ENCODE measurements at places on chromosomes 13 and 19.

GRCh38 chr19:10316229-10317044, 622 bp upstream of the FDX2 start:
- DNase-seq, result no peak

GRCh38 chr13:33351319-33351718, 65.8 kb upstream of the STARD13 start:
- DNase-seq, result no peak

DNA sequence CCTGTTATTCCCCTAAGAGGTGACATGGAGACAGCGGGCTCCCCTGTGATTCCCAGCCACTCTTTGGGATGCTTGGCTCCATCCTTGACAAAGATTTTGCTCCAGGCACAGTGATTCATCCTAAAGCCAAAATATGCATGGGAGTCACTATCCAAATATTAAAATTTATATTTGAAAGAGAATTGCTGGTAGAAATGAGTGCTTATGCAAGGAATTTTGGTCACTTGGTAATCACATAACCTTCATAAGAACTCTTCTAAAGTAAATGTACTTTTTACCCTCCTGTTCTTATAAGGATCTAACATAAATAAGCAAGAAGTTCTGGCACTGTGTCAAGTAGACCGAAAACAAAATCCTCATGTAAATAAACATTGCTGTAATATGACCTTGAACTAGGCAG, 385.8 kb downstream of the ITGBL1 start:
- DNase-seq, result no peak

DNA sequence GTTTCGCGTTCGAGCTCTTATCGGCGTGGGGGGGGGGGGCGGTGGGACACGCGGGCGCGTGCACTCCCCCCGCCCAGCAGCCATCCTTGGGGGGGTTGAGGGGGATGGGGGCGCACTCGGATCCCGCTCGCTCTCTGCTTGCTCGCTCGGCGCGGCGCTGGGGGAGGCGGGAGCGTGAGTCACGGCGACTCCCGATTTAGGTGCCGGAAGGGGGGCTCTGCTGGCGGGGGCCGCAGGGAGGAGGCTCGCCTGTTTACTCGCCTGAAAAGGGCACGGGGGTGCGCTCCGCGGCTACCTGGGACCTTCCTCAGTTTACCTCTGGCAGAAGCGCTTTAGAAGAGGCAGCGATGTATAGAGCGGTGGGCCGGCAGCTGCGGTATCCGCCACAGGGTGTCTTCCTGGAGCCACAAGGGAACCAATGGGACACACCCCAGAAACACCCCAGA, 1.1 kb upstream of the PDE4A start:
- DNase-seq, result no peak

GRCh38 chr19:5932146-5932545, 18.1 kb downstream of the CAPS start:
- no peak for DNase-seq

GRCh38 chr13:31923134-31923763, 108.3 kb upstream of the FRY start:
- DNase-seq, result no peak

DNA sequence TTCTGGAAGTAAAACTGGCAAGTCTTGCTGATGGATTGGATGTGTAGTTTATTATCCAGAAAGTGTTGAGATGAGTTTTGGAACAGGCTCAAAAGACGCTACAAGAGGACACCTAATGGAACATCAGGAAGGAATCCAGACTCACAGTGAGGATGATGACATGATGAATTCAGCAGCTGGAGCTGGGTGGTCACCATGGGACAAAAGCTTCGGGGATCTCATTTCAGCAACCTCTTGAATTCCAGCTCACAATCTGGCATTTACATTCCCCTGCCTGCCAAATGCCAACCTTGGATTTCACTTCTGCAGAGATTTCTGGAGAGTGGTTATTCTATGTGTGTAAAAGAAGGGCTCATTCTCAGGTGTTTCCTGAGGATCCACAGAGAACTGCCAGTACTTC, 288.0 kb upstream of the TMTC4 start:
- no peak for DNase-seq

GRCh38 chr13:87944038-87944437, 272.9 kb downstream of the SLITRK5 start:
- no peak for DNase-seq

DNA sequence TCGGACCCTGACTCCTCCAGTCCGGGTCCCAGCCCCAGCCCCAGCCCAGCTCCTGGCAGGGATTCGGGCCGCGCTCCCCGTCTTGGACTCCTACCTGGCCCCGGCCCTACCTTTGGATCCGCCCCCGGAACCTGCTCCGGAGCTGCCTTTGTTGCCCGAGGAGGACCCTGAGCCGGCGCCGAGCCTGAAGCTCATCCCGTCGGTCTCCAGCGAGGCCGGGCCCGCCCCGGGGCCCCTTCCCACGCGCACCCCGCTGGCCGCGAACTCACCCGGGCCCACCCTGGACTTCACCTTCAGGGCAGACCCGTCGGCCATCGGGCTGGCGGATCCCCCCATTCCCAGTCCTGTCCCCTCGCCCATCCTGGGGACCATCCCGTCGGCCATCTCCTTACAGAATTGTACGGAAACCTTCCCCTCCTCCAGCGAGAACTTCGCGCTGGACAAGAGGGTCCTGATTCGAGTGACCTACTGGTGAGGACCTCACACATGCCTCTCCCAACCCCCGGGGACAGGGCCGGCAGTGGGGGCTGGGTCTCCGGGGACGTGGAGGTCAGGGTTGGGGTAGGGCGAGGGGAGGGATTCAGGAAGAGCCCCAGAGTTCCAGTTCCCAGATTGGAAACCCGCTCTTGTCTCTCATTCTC, 732 bp downstream of the SELENOV start:
- no peak for DNase-seq

DNA sequence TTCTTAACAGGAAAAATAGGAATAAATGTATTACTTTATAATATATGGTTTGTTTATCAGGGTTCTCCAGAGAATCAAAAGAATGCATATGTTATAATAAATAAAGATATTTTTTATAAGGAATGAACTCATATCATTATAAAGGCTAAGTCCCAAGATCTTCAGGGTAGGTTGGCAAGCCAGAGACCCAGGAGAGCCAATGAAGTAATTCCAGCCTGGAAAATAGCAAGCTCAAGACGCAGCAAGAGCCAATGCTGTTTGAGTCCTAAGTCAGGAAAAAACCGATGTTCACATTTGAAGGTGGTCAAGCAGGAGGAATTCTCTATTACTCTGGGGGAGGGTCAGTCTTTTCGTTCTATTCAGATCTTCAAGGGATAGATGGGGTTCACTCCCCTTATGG, 490.0 kb downstream of the PCDH20 start:
- no peak for DNase-seq

DNA sequence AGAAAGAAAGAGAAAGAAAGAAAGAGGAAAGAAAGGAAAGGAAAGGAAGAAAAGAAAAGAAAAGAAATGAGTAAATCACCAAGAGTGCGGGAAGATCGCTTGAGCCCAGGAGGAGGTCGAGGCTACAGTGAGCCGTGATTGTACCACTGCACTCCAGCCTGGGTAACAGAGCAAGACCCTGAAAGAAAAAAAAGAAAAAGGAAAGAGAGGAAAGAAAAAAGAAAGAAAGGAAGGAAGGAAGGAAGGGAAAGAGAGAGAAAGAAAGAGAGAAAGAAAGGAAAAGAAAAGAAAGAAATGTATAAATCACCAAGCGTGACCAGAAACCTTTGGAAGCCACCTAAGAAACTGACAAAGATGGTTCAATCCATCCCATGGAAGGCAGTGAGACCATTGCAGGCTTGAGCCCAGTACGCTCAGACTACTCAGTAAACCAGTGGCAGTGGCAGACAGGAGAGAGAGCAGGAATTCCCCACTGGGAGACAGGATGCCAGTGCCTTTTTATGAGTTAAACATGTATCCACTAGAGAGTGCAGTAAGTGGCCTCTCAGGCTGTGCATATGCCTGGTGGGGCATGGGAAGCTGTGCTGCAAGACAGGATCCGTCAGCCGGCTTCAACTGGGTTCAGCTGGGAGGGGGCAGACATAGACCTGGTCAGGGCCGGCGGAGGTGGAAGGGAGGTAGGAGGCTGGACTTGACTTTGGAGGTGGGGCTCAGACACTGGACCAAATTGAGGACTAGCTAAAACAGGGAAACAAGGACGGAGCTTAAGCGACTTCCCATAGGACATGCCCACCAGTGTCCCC, 4.8 kb downstream of the GPR42 start:
- DNase-seq, result no peak

- DNase-seq, result peak; percentile 43
Measured at GRCh38 chr19:35673121-35673804, 6.9 kb downstream of the UPK1A start.

DNA sequence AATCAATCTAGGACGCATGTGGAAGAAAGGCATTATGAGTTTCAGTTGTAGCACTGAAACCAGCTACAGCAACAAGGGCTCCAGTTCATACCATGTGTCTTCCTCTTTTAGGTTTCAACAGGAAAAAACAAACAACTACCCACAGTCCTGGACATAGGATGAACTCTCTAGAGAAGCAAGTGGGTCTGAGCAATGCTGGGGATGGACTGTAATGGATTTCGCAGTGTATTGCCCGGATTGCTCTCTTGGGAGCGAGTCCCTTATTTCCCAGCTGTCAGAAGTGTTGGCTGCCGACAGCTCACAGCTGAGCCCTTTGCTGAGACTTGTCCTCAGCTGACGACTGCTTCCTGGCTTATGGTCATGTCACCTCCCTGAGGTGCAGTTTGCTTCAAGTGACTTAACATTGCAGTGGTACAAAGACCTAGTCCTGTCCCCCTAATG, 12.1 kb upstream of the MYCBP2 start:
- DNase-seq, result no peak

GRCh38 chr13:87358319-87358718, 312.9 kb upstream of the SLITRK5 start:
- DNase-seq, result no peak

DNA sequence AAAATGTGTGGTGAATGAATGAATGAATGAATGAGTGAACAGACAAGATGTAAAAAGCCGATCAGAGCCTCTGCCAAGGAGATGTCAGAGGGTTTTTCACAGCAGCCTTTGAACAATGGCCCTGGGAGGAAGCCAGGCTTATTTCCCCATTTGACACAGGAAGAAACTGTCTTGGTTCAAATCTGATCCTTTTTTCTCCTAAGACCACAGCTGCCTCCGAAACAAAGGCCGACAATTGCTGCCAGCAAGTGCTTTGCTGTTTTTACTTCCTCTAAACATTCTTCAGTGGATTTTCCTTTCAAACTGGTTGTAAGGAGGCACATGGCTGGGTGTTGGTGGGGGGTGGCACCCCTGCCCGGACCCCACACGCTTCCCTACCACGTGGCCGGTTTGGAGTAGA, 44.2 kb upstream of the HOMER3 start:
- no peak for DNase-seq

GRCh38 chr19:5092481-5092843, 123.5 kb downstream of the KDM4B start:
- no peak for DNase-seq

GRCh38 chr19:16889366-16889882, 625 bp downstream of the F2RL3 start:
- DNase-seq, result no peak

- no peak for DNase-seq
Measured at GRCh38 chr19:6084821-6085220, 25.5 kb downstream of the RFX2 start.

- no peak for DNase-seq
Measured at GRCh38 chr19:39473443-39473960, 7.1 kb upstream of the TIMM50 start.

DNA sequence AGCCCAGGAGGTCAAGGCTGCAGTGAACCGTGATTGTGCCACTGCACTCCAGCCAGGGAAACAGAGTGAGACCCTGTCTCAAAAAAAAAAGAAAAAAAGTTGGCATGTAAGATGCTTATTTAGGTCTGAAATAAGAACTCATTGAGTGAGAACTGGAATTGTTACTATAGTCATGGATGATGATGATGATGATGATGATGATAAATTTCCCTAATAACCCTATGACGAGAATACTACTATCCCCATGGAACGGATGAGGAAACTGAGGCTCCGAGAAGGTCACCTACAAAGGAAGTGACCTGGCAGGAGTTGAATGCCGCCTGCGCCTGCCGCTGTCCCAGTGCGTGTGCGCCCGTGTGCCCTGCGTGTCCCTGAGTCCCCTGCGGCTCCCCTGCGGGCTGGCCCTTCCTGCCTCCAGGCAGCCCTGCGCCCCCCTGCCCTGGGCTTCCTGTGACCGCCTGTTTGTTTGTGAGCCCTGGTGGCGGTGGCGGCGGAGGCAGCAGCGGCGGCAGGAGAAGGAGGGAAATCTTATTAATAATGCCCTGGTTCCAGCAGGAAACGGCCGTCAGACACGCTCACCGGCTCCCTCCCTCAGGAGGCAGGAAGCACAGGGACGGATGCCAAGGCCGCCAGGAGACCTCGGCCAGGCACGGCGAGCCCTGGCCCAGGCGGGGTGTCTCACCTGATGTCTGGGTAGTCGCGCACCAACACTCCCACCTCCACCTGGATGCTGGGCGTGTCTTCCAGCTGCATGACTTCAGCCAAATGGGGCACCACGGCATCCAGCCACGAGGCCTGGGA, 29.6 kb downstream of the EXOC3L2 start:
- DNase-seq, result no peak

GRCh38 chr19:38880882-38881609, 3.0 kb upstream of the RINL start:
- no peak for DNase-seq

GRCh38 chr19:10776900-10777650, 58.9 kb downstream of the TMED1 start:
- DNase-seq, result no peak

DNA sequence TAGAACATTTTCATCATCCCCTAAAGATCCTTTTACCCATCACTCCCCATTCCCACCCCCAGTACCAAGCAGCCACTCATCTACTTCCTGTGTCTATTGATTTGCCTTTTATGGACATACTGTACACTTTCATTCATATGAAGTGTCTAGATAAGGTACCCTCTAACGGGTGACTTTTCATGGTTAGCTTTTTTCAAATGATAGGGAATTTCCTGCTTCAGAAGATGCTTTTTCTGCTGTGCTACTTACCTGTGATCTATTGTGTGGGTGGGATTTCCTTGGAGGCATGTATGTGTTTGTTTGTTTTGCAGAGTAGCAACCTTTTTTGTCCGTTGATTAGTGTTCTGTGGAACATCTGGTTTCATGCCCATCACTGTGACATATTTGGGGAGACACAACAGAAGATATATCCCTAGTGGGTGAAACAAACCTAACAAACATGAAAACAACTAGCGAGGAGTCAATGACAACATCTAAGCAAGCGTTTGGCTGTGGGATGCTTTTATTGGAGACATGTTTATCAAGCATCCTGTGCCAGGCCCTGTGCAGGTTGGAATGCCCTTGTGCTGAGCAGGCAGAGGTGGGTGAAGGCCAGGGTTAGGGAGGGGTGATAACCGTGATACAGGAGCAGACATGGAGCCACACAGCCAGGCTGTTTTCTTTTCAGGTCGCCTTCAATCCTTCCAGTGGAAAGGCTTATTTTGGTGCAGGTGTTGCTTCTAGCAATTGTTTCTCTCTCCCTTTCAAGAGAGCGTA, 17.6 kb downstream of the SPINT2 start:
- peak; percentile 3 for DNase-seq

DNA sequence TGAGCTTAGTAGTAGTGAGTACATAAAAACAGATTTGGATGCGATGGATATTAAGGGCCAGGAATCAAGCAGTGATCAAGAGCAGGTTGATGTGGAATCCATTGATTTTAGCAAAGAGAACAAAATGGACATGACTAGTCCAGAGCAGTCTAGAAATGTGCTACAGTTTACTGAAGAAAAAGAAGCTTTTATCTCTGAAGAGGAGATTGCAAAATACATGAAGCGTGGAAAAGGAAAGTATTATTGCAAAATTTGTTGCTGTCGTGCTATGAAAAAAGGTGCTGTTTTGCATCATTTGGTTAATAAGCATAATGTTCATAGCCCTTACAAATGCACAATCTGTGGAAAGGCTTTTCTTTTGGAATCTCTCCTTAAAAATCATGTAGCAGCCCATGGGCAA, 11.4 kb downstream of the CHAMP1 start:
- DNase-seq, result no peak

GRCh38 chr13:23945612-23946011, 48.3 kb upstream of the C1QTNF9B start:
- no peak for DNase-seq
